ENCODE measurements at places on chromosomes 13 and 19.

- DNase-seq, result no peak
Observed at GRCh38 chr13:38674208-38674607, 12.7 kb upstream of the FREM2 start.

DNA sequence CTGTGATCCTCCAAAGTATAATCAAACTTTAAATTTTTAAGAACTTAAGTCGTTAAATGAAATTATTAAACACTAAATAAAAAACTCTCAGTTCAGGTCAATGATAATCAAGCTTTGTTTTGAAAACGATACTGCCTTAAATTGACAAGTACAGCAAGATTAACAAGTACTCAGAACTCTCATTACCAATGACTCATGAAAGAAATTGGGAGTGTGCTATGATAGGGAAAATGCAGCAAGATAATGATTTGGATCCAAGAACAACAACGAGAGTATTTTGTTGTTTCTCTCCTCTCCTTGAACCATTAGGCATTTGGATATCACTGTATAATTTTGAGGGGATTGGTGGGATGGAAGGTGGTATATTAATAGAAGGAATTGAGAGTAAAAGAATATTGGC is 10.2 kb downstream of the N4BP2L2 start:
- DNase-seq, result no peak

GRCh38 chr13:106617561-106617960 is 49.6 kb upstream of the ARGLU1 start:
- no peak for DNase-seq

DNA sequence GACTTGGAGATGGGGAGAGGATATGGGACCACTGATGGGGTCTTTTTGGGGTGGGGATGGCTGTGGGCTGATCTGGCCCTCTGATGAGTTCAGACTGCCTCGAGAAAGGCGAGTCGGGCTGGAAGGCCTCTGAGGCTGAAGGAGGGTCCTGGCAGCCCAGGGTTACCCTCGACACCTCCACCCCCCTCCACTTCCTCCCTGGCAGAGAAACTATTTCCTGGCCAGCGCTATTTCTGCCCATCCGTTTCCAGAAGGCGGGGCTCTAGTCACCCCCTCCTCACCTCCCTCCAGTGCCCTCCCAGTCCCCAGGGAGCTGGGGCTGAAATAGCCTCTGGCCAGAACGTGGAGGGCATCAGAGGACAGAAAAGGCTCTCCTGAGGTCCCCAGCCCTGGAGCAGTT is 9.7 kb downstream of the EXOC3L2 start:
- DNase-seq, result no peak

Data from inflammatory macrophage treated with lipopolysaccharide for 1 hour (primary cell).